ENCODE measurements at places on chromosomes 4 and X.

DNA sequence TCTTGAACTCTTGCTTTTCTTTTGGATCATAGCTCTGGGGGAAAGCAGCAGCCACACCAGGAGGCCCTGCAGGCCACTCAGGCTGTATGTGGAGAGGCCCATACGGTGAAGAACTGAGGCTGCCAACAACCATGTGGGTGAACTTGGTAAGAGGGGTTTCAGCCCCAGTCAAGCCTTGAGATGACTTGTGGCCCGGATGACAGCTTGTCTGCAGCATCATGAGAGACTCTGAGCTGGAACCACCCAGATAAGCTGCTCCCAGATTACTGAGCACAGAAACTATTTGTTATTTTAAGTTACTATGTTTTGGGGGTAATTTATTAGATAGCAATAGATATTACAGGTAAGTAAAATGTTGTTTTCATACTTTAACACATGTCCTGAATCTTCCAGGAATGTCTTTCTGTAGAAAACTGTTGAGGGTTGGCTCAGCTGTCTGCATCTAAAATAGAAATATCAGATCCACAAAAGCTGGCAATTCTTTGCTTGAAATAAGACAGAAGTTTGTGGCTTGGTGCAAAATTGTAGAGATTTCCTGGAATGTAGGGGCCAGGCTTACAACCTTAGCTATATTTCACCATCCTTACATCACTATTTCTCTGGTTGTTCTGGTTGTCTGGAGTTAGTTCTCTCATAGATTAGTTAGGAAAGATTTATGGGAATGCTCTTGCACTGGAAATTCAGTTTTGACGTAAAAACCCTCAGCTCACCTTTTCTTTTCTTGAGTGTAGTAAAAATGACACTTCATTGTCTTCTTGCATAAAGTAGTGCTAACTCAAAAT is 272.1 kb downstream of the RAPGEF2 start:
- DNase-seq, result no peak

DNA sequence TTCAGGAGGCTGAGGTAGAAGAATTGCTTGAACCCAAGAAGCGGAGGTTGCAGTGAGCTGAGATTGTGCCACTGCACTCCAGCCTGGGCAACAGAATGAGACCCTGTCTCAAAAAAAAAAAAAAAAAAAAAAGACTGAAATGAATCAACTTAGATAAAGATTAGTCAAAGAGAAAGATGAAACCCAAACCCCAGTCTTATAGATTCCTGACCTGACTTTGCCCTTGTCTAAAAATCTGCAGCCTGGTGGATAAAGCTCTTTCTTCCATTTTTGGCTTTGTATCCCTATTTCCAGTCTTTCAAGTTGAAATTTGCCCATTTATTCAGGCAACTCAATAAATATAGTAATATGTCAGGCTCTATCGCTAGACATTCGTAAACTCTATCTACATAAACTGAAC is 39.3 kb upstream of the SPINK2 start:
- DNase-seq, result no peak

DNA sequence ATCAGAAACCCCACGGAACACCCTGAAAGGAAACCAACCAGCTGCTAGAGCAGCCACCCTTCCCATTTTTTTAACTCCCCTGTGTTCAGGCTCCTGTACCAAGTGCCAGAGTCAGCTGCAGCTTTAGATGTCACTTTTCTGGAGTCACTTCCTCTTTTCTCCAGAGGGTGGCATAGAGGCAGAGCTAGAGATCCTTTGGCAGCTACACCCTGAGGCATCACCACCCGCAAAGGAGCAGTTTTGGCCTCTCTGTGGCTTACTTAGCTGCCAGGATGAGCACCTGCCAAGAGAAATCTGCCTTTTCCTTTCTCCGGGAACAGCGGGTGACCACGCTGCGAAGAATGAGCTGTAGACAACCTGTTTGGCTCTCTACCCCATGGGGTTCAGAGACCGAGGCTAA is 58.0 kb upstream of the CHRDL1 start:
- no peak for DNase-seq

DNA sequence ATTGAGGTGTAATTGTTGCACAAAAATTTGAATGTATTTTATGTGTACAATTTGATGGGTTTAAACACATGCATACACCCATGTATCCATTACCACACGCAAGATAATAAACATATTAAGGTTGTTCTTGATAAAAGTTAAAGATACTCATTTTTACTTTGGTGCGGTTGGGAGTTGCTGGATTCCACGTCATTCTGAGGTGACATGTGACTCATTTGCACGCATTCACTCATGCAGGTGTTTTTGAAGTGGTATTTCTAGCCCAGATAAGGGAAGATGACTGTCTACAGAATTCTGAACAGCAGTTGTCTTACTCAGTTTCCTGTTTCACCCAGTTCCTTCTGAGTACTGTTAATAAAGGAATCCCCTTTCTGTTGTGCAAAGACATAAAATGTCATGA is 142.0 kb downstream of the RTL3 start:
- DNase-seq, result peak; percentile 18

DNA sequence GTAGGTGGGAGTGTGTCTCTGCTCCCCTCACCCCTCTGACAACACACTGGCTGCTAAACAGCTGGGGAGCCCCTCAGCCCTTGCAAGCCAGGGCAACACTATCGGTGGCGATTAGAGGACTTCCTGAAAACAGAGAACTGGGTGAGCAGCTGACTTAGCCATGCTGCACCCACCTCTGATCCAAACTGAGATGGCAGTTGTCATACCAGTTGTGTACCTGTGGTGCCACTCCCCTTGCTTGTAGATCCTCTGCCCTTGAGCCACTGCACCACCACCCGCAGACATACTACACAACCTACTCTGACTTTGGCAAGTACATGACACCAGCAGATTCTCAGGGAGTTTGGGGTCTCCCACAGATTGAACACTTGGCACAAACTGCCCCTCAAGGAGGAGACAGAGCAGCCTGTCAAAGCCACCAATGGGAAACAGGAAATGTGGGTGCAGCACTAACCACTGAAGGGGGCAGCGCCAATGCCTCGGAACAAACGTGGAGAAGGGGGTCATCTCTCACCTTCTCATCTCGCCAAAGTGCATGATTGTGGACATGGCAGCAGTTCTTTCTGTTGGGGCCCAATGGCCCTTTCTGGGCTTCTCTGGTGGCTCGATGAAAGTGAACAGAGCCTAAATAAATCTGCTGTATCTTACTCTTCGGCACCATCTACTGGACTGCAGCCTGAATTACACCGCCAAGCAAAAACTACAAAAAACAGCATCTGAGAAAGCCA is 119.8 kb downstream of the NEK1 start:
- peak; percentile 30 for DNase-seq

- no peak for DNase-seq
These were observed 41.2 kb downstream of the COL4A6 start for GRCh38 chrX:108396986-108397385.

DNA sequence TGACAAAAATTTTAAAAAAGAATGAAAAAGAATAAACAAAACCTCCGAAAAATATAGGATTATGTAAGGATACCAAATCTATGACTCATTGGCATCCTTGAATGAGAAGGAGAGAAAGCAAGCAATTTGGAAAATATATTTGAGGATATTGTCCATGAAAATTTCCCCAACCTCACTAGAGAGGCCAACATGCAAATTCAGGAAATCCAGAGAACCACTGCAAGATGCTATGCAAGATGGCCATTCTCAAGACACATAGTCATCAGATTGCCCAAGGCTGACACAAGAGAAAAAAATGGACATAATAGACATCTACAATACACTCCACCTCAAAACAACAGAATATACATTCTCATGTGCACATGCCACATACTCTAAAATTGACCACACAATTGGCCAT is 135.9 kb upstream of the SPANXB1 start:
- DNase-seq, result no peak

DNA sequence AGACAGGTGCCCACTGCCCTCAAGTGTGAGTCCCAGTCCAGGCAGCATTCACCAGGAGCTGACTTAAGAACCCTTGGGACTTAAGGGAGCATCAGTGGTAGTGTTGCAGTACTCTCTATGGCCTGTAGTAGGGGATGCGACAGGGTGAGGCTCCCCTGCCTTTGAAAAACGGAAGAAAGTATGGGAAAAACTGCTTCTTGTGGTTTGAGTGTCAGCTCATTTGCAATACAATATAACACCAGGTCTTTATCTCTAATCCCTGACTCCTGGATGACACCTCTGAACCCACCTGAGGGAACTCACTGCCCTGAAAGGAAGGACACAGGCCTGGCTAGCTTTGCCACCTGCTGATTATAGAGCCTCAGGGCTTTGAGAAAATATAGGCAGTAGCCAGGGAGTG is 176.0 kb downstream of the SMARCA1 start:
- no peak for DNase-seq

DNA sequence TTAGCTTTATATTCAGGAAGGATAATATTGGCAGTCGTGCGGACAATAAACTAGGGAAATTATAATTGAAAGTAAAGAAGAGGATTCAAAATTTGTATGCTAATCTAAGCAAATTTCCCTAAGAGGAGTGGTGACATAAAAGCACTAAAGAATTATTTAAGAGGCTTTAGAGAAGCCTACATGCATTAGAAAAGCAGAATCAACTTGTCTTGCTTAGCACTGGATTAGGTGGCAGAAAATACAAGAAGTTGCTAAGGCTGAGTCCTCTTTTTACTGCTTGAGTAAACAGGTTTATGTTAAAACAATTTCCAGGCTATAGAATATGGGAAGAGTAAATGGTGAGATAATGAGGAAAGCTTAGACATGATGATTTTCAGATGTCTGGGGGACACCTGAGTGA is 991.5 kb downstream of the PCDH18 start:
- no peak for DNase-seq

Data from activated CD4-positive, alpha-beta T cell treated with anti-CD3 and anti-CD28 coated beads, Interleukin-2, amount 50 U/mL, for 48 hours (primary cell).